Liver (tissue), 10 donors: ENCODE measurements at places on chromosomes 4 and X. TPM values are rescaled to one million over a fixed set of nuclear protein-coding genes. Genes with fewer than 3 reads are reported as not detected.

GRCh38 chr4:8267077-8267476 is 2.5 kb upstream of the HTRA3 start:
- no peak overlapping the region for H3K4me3 ChIP-seq
- H3K27ac ChIP-seq: no peak overlapping the region
- no peaks in the 10 kb centered on the region for H3K36me3 ChIP-seq
- no peaks in the 10 kb centered on the region for H3K4me1 ChIP-seq
- peak; percentile 60 for DNase-seq

GRCh38 chr4:183348706-183349659 is 26.8 kb upstream of the CLDN24 start:
- H3K4me1 ChIP-seq: no peaks in the 10 kb centered on the region
- no peaks in the 10 kb centered on the region for H3K36me3 ChIP-seq

DNA sequence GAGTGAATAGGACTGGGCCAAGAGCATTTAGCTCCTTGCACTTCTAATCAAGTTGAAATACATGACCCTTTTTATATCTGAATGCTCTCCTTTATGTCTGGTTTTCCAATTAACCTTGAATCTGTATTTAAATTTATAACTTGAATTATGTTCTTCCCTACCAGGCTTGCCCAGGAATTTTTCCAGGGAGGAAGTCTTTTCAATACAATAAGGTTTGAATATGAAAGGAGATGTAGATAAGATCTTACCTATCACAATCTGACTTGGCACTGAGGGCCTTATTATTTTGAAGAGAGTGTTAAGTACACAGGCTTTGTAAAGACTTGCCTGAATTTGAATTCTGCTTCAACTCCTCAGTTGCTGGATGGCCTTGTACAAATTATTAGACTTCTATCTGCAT is 555.7 kb downstream of the PCDH7 start:
- no peaks in the 10 kb centered on the region for H3K36me3 ChIP-seq
- no peak overlapping the region for H3K4me3 ChIP-seq
- no peak for DNase-seq
- no peak overlapping the region for H3K27ac ChIP-seq
- no peaks in the 10 kb centered on the region for H3K4me1 ChIP-seq

- H3K4me3 ChIP-seq: no peak overlapping the region
- no peaks in the 10 kb centered on the region for H3K27me3 ChIP-seq
- H3K4me1 ChIP-seq: no peaks in the 10 kb centered on the region
Observed at GRCh38 chr4:136935871-136936270, 596.4 kb downstream of the PCDH18 start.

DUX4 gene
- total RNA-seq: not detected

SLC4A4 gene
- total RNA-seq: 3.0 TPM

TLR7 gene
- 0.65 TPM for total RNA-seq

GRCh38 chr4:146927695-146928094 is 18.0 kb downstream of the TTC29 start:
- no peak overlapping the region for H3K27ac ChIP-seq
- H3K27me3 ChIP-seq: peaks cover 4% of the 10 kb centered on the region
- no peak overlapping the region for H3K4me3 ChIP-seq
- no peaks in the 10 kb centered on the region for H3K36me3 ChIP-seq

UCHL1 gene
- 0.51 TPM for total RNA-seq

DNA sequence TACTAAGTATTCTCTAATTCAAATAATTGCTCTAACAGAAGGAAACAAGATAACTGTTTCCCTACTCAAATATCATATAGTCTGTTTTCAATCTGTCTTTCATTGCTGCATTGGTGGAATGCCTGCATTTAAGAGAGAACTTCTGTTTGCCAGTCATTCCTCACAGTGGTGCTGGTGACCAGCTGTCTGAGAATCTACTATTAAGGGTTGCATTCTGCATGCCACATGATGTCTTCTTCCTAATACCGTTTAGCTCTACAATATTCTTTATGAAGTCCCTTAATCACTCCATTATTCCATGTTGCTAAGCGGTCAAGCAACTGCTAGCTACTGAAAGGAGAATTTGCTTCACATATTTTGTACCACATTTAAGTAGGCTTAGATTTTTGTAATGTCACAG is 167.1 kb upstream of the CENPE start:
- no peaks in the 10 kb centered on the region for H3K36me3 ChIP-seq
- DNase-seq: no peak
- no peak overlapping the region for H3K4me3 ChIP-seq
- no peak overlapping the region for H3K27ac ChIP-seq
- H3K4me1 ChIP-seq: no peaks in the 10 kb centered on the region
- no peaks in the 10 kb centered on the region for H3K27me3 ChIP-seq
